ENCODE measurements at places on chromosomes 6 and 20. TPM values are rescaled to one million over a fixed set of nuclear protein-coding genes. Genes with fewer than 3 reads are reported as not detected.

GRCh38 chr20:5113615-5113986 is 6.2 kb downstream of the PCNA start:
- no peak for DNase-seq

UBD gene
- not detected for total RNA-seq

DNA sequence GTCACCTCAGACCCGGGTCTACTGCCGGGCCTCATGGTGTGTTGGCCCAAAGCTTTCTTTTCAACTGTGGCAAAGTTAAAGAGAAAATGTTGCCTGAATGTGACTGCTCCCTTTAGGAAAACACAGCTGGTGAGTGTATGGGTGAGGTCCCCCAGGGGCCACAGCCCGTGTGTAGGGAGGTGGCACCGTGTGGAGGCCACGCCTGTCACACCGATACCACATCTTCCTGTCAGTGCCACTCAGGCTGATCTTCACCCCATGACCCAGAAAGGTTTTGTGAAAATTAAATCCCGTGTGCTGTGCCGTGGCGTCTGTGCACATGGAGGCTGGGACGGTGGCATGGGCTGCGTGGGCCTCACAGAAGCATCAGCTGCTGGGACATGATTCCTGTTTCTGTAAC is 10.7 kb upstream of the ADRM1 start:
- no peak for DNase-seq

DNA sequence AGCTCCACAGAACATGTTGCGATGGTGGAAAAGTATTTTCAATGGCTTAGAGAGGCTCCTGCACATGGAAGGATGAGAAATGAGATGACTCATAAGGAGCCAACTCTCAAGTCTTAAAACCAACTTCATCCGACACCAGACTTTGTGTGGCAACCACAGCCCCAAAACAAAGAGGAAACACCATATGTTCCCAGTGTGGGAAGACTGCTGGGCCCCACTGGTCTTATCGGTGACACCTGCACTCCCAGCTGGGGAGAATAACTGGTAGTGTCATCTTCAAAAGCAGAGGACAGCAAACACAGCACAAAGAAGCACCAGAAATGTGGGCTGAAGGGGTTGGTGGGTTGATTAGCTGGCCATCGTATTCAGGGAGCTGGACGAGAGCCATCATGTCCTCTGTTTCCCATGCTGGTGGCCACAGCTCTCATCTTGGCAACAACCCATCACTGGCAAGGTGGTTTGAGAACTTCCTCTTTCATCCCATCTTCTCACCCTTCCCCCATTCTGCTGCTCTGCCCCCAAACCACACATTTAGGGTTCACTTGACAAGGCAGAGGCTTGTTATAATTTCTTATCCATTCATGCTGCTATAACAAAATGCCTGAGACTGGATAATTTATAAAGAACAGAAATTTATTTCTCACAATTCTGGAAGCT is 46.0 kb upstream of the TASP1 start:
- no peak for DNase-seq

BTN1A1 gene
- not detected for total RNA-seq

PPP1R11 gene
- total RNA-seq = 44.1 TPM

UBE2J1 gene
- total RNA-seq = 13.6 TPM

GRCh38 chr20:53611449-53611894 is 17.8 kb upstream of the ZNF217 start:
- DNase-seq = no peak

- DNase-seq = no peak
Measured at GRCh38 chr20:14948416-14948815, 611.0 kb upstream of the FLRT3 start.

DNA sequence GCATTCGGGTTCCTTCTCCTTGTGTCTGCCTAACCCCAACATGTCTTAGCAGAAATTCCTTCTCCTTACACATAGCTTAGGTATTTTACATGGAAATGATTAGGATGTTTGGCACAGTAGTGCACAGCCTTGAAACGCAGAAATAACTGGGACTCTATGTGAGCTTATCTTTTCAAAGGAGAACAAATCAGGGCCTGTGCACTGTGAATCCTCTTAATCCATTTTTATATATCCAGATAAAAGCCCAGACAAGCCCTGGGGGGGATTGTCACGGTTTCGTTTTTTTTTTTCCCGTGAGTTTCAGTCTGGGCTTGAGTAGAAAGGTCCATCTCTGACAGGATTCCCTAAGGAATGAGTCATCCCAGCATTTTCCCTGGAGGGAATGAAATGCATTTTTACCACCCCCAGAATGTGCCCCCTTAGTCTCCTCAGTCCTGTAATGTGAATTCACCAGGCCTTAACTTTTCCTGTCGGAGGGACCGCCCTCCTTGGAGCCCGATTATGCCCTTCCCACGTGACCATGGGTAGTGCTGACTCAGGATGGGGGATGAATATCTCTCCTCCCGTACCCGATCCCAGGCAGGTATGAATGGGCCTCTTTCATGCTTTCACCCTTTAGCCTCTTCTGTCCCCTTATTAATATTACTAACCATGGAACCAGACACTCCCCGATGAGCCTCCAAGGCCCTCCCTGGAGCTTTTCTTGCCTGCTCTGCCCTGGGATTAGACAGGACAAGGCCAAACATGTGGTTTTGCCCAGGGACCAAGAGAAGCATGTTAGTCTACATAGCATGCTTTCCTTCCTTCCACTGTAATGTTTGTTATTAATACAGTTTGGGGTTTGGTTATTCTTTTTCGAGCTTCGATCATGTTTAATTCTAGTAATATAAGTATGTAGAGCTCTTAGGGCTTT is 23.9 kb upstream of the NAA20 start:
- no peak for DNase-seq

ALDH8A1 gene
- 0.20 TPM for total RNA-seq

DNA sequence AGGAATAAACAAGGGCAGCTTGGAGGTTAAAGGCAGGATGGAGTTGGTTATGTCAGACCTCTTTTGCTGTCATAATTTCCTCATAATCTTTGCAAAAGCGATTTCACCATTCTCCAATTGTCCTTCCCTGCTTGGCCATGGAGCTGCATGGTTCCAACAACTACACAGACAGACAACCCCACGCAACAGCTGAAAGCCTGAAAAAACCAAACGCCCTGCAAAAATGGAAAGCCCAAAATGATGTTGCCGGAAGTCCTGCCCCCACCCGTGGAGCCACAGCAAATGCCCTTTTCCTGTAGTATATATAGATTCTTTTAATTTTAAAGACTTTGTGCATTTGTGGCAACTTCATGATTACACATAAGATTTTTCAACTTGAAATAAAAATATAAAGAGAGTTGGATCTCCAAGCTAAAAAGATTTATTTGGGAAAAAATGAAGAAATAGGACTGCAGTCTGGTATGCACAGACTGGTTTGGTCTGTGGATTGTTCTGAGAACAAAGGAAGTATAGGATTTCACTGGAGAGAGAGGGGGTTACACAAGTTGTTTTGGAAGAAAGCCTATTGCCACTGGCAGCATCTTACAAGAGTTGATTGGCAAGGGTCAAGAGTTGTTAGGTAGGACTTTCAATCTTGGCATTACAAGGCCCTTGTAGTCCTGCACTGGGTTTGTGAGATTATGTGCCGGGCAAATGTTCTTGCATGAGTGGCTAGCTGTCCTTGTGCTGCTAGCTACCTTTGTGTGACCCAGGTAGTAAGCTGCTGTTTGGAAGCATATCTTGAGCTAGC is 190.0 kb downstream of the C6orf118 start:
- DNase-seq = no peak

Data from left ventricle myocardium superior (tissue), 1 donor.